ENCODE measurements at places on chromosomes 11 and 22.

DNA sequence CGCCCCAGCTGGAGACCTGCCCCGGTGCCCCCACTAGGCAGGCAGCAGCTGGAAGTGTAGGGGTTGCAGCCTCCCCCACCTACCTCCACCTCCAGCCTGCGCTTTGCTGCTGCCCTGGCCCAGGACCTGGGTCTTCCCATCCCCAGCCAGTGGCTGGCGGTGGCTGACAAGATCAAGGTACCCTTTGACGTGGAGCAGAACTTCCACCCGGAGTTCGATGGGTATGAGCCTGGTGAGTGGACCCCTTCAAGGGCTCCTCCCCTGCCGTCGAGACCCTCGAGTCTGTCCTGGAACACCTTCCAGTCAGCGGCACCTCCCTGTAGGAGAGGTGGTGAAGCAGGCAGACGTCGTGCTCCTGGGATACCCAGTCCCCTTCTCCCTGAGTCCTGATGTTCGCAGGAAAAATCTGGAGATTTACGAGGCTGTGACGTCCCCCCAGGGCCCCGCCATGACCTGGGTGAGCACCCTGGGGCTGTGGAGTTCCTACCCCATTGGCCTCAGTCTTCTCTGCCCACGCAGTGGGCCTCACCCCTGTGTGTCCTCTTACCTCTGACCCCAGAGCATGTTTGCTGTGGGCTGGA lies 4.4 kb downstream of the PGGHG start:
- DNase-seq, result no peak

GRCh38 chr22:26072621-26073020 lies 96.6 kb upstream of the SEZ6L start:
- no peak for DNase-seq

DNA sequence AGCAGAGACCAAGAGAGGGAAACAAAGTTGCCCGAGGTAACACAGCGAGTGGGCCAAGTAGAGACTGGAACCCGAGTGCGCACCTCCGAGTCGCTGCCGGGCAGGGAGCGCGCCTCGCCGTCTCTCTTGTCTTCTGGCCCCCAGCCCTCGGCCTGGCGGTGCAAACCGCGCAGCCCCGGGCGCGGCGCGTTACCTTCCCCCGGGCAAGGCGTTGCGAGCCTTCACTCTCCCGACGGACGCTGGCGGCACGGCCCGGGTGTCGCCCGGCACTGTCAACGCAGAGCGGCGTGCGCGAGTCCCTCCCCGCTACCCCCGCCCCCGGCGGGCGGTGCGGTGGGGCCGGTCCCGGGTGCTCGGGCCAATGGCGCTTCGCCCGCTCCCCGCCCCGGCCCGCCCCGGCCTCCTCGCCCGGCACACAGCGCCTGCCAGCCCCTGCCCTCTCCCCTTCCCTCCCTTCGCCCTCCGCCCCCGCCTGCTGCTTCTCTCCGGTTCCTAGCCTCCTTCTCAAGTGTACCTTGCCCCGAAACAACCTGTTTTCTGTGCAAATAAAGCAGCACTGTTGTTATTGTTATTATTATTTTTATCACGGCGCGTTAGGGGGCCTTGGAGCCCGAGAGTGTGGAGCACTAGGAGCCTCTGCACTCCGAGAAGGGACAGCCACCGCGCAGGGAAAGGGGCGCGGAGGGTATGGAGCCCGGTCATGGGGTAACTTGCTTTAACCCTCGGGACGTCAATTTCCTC lies at the start of gene SYTL2:
TSS of gene SYTL2 (minus strand) at position 271 of the 741 bp plus-strand sequence. CDS start 53,416 bp downstream, outside the sequence.
- DNase-seq, result peak; percentile 71

DNA sequence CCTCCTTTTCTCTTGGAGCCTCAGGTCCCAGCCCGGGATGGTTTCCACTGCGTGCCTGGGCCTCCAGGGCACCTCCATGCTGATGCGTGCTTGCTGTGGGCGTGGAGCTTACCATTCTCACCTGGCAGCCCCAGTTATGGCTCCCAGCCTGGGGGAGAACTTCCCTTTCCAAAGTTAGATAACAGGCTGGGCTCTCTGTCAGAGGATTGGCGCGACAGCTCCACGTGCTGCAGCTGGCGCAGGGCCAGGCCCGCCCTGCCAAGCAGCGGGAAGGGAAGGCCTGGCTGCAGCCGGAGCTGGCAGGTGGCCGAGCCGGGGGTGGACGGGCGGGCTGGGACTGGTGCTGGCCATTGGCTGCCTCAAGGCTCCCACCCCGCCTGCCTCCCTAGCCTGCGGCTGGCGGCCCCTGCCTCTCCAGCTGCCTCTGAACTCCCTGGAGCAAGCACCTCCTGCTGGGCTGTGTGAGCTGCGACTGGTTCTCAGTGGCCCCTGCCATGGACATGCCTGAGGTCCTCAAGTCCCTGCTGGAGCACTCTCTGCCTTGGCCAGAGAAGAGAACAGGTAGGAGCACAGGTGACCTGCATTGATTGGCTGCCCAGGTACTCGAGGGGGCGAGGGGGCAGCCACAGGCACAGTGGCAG lies 14.6 kb upstream of the TEF start:
- DNase-seq, result peak; percentile 91

Measured in ACHN (cell line).